ENCODE measurements at places on chromosomes 12 and 14. TPM values are rescaled to one million over a fixed set of nuclear protein-coding genes. Genes with fewer than 3 reads are reported as not detected.

ZNF219 gene
- total RNA-seq: 15.0 TPM

GLIPR1L1 gene
- total RNA-seq: not detected

ARHGAP9 gene
- 2.1 TPM for total RNA-seq

TMEM132C gene
- 21.4 TPM for total RNA-seq

COL2A1 gene
- total RNA-seq: 11.7 TPM

Measured in cerebellum (tissue), 4 donors.